ENCODE measurements at places on chromosomes 11 and 22.

GRCh38 chr11:78954696-78955095 lies 380.0 kb upstream of the NARS2 start:
- DNase-seq, result no peak

DNA sequence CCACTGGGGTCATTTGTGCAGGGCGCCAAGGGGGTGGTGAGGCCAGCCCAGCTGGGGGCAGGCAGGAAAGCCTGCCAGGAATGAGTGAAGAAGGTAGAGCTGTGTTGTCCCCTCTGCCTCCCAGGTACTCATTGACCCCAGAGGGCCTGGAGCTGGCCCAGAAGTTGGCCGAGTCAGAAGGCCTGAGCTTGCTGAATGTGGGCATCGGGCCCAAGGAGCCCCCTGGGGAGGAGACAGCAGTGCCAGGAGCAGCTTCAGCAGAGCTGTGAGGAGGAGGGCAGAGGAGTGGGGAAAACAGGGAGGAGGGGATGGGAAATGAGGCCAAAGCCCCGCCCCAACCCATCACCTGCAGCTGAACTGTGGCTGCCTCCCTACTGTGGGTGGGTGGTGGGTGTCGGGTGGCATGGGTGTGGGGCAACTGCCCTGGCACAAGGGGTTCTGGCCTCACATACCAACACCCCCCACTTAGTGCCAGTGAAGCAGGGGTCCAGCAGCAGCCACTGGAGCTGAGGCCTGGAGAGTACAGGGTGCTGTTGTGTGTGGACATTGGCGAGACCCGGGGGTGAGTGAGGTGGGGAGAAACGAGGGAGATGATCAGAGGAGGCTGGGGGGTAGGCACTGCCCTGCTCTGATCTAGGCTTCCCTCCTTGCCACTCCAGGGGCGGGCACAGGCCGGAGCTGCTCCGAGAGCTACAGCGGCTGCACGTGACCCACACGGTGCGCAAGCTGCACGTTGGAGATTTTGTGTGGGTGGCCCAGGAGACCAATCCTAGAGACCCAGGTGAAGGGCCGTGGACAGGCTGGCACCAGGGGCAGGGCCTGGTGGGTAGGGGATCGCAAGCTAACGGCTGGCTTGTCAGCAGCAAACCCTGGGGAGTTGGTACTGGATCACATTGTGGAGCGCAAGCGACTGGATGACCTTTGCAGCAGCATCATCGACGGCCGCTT lies 3.0 kb downstream of the MUS81 start:
- DNase-seq, result no peak

DNA sequence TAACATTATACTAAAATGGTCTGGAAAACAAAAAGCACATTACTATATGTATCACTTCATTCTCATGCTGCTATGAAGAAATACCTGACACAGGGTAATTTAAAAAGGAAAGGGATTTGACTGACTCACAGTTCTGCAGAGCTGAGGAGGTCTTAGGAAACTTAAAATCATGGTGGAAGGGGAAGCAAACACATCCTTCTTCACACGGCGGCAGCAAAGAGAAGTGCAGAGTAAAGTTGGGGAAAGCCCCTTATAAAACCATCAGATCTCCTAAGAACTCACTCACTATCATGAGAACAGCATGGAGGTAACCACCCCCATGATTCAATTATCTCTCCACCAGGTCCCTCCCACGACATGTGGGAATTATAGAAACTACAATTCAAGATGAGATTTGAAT lies 60.0 kb downstream of the FAM181B start:
- DNase-seq, result no peak

GRCh38 chr11:111310088-111310487 lies 11.7 kb downstream of the POU2AF3 start:
- no peak for DNase-seq

DNA sequence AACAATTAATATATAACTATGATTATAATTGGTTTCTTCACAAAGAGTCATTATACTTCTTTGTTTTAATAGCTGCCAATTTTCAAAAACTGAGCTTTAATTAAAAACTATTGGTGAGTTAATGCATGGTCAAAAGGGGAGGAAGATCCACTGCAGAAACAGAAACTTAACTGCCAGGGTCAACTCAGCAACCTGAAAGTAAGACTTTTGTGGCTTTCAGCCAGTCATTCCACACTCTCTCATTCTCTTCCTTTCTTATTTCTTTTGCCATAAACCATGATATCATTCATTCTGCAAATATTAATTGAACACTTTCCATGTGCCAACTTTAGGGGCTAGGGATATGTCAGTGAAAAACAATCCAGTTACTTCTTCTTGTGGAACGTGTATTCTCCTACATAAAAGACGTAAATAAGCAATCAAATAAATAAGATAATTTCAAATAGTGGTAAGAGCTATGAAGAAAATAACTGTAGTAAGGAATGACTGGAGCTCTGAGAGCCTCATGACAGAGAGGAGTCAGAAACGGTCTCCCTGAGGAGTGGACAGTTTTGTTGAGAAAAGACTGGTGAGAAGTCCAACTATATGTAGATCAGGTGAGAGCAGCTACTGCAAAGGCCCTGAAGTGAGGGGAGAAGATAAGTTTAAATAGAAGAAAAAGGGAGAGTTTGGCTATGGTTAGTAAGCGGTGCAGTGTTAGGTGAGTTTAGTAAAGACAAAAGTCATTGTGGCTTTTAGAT lies 130.5 kb downstream of the GRIA4 start:
- DNase-seq, result no peak

DNA sequence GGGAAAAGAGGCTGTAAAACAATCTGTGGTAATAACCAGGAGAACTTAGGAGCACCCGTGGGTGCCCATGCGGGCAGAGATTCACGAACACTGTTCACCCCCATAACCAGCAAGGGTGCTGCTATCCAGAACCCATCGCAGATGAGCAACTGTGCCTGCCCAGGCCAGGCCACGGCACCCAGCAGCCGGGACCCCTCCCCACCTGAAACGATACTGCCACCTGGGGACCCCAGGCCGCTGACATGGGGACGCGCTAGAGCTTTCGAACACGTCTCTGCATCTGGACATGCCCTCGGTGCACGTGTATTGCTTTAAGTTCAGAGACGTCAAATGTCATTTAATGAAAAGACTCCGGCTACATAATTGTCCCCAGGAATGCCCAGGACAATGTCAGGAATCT lies 14.3 kb upstream of the MUC2 start:
- DNase-seq, result no peak

DNA sequence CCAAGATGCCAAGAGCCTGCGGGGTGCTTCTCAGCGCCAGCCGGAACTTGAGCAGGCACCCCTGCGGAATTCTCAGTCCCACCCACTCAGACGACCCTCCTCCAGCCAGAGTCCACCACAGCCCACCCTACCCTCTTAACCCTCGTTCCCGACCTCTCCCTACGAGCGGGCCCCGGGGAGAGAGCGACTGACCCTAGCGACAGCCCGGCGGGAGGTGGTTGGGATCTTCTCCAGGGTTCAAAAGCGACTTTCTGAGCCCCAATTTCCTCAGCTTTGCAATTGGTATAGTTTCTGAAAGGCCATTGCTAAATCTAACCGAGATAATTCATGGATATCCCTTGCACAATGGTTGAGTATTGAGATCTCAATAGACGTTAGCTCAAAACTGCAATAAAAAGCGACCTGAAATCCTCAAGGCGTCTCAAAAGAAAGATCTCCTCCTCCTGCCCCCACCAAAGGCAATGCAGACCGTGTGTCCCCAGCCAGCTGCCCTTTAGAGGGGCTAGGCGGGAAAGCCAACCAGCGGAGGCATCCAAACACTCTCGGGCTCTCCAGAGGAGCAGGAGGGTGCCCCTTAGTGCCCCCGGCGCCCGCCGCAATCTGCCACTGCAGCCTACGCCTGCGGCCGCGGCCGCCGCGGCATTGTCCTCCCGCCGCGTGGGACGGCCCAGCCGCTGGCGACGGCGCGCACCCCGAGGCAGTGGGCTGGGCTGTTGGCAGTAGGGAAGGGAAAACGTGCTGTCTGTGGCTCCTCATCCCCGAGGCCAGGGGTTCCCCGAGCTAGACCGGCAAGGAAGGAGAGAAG lies 1.5 kb upstream of the SLC6A5 start:
- no peak for DNase-seq

DNA sequence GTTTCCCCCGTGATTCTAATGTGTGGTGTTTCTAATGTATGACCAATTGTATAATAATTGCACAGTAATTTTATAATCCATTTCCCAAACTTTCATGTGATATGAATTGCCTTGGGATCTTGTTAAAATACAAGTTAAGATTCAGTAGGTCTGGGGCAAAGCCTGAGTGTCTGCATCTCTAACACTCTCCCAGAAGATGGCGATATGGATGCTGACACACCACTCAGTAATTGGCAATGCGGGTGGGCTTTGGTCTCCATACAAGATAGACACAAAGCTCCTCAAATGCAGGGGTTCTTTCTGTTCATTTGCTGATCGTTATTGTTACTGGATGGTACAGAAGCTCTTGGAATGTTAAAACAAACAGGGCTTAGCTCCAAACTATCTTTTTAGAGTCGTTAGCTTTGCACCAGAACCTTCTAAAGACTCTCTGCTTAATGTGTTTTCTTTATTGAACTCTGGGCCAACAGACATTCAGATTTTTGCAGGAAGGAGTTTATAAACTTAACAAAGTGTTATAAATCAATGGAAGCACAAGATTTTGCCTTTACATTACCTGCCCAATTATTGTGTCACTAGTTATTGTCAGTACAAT lies 45.4 kb upstream of the ANO3 start:
- no peak for DNase-seq

DNA sequence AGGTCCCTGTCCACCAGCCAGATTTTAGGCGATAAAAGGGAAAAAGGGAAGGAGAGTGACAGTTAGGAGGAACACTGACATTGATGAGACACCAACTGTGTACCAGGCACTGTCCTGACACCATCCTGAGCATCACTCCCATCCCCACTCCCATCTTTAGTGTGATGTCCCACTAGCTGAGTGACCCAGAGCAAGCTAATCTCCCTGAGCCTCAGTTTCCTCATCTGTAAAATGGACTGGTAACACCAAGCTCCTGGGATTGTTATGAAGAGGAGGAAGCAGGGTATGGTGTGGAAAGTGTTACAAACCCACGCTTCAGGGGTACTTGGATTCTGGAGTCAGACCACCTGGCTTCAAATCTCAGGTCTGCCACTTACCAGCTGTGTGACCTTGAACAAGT lies 8.5 kb upstream of the P2RY6 start:
- DNase-seq, result no peak

DNA sequence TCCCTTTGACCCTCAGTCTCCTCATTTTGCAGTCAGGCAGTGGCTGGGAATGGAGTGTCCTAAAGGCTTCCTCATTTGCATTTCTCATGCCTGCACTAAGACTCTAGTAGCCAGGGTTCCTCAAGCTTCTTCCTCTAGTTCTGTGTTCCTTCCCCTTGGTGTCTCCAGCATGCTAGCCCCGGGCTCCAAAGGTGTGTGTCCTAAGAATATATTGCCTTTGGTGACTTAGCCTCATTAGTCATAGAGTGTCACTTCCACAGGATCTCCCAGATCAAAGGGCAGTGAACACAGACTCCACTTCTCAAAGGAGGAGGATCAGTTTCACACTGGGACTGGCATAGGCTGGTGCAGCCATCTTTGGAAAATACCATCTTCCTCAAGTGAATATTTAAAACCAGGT lies 21.4 kb upstream of the ACER3 start:
- no peak for DNase-seq

- DNase-seq, result no peak
Observed at GRCh38 chr11:70173018-70173417, 30.1 kb upstream of the FADD start.

GRCh38 chr22:44926124-44926475 lies 83.7 kb downstream of the PHF21B start:
- DNase-seq, result no peak

DNA sequence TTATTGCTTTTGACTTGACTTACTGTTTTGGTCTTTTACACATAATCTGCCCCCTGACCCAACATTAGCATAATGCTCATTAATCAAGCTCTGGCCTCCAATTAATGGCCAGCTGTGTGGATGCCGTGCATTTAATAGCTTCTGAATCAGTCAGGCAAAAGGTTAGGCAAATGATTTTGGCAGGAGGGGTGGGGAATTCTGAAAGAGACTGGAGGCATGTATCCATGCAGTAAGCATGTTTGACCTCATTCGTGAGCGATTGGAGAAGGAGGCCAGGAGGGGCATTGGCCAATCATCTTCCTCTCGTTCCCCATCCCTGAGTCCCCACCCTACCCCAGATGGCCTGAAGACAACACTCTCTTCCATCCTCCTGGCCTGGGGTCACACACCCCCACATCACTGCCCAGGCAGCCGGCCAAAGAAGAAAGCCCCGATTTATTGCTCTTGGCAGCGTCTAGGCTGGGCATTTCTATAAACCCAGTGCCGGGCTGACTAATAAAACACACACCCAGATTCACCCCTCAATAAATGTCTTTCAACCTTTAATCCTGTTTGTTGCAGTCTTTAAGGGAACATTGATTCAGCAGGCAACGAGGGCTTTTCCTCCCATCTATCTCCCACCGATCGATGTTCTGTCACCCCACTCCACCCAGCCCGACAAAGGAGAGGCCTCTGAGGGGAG lies 150.0 kb downstream of the OPCML start:
- no peak for DNase-seq

- no peak for DNase-seq
Observed at GRCh38 chr22:37526376-37526775, 7.2 kb upstream of the CARD10 start.

GRCh38 chr11:96036863-96037262 lies 113.0 kb upstream of the MTMR2 start:
- DNase-seq, result no peak

Data from T-helper 1 cell (primary cell).